ENCODE measurements at places on chromosomes 7 and 10. TPM values are rescaled to one million over a fixed set of nuclear protein-coding genes. Genes with fewer than 3 reads are reported as not detected.

DNA sequence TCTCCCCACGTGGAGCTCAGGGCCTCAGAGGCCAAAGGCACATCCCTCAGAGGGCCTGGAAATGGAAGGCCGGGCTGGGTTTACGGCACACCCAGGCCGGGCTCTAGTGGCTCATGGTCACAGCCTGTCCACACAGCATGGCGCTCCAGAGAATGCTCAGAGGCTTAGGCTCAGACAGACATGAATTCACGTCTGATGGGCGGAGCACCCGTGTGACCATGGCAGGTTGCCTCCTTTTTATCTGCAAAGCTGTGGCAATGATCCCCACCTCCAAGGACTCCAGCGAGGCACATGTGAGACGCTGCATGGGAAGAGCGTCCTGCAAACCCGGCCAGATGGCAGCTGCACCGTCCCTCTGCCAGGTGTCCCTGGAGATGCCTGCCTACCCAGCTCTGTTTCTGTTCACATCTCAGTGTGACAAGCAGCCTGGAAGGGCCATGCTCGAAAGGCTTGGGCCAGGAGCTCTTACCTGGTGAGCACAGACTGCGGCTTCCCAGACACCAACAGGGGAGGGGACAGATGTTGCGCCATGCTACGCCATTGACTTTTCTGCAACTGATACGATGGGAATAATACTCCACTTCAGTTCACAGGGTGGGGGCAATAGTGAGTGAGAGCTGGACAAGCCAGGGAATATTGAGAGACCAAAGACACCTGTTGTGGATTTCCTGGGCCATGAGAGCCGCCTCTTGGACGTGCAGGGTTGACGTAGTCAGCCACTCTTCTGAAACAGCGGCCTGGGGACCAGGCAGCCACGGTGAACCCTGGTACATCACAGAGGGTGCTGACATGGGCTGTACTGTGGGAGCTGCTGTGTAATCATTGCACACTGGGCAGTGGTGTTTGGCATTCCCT is 34.4 kb upstream of the FAM20C start:
- peak; percentile 69 for DNase-seq

DNA sequence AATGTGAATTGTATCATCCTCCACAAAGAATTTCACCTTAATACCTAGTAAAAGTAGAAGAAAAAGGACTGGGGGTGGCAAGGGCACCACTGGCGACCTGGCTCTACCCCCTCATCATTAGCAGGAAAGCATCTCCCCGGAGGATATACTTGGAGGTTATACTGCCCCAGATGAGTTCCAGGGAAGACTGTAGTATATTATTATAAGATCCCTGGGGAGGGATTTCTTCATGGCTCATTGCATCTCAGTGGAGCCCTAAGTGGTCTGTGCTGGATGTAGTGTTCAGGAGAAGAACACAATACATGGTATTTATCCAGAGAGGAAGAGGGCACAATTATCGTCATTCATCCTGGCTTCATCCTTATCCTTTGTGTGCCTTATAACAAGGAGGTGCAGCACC is 14.2 kb upstream of the DYNC1I1 start:
- no peak for DNase-seq

GRCh38 chr7:1928645-1929348 is 258.7 kb downstream of the ELFN1 start:
- no peak for DNase-seq

- DNase-seq = no peak
Measured at GRCh38 chr10:119426699-119427098, 115.8 kb downstream of the RGS10 start.

DNA sequence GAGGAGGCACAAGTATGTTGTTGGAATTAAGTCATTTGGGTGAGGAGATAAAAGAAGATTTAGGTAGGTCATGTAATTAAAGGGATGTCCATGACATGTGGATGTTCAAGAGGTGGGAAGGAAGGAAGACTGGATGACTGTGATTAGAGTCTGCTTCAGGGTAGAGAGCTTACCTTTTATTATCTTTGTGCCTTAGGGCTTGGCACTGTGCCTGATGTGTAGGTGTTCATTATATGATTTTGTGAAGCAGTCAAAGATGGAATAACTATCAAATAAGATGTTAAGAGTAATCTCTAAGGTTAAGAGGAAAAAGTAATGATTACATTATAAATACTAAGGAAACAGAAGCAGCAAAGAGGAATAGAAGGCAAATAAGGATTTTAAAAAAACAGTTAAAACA is 97.8 kb downstream of the CDK14 start:
- DNase-seq = no peak

DNA sequence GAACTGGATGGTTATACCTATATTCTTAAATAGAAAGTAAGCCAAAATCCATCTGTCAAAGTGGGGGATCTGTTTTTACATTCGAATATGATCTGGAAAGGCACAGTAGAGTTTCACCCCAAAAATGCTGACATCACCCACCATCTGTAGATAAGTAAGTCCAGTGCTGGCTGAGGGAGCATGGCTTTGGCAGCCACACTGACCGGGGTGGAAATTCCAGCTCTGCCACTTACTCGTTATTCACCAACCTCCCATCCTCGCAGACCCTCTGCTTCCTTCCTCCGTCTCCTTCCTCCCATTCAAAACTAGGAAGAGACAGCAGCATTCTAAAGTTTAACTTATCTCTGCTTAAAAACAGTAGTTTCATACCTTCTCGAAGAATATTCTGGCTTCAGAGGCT is 84.9 kb upstream of the GATA3 start:
- DNase-seq = peak; percentile 25

DNA sequence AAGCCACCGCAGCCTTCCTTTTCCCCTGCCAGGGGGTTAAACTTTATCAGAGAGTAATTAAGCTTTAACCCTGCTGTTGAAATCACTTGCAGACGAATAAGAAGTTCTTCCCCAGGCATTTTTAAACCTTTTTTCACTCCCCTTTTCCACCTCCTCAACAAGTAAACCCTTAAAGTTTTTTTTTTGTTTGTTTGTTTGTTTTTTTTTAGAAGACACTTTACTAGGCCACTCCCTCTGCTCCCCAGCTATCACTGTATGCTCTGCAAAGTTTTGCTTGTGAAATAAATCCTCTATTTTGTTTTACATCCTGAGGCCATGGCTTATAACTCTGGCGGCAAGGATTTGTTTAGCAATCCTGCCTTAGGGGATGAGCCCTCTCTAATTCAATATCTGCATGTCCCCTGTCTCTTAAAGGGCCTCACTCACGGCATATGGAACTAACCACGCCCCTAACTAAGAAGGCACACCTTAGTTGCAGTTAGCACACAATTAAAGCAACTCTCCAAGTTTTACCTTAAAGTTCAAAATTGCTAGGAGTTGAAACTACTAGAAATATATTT is 1354.7 kb upstream of the LRRTM3 start:
- DNase-seq = no peak

DNA sequence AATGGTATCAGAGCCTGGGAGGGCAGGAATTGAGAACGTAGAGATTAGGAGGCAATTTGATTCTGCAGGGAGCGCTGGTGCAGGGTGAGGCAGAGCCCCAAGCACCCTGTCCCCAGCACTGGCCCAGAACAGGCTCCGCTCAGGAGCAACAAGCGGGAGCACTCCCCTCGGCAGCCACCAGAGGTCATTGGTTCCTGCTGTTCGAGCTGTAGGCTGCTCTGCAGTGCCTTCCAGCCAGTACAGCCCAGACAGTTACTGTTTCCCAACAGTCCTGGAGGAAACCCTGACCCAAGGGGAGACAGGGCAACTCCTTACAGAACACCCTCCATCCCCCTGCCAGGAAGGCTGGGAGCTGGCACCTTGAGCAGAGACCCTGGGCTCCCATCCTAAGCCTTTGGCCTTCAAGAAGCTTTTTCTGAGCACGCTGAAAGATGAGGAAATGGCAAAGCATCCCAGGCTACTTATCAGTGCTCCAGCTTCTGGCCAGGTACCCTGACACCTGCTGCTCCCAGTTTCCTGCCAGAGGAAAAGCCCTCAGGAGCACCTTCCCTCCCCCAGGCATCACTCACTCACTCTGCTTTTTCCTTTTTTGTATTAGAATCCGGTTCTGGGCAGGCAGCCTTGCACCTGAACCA is 71.2 kb upstream of the EFCAB10 start:
- DNase-seq = peak; percentile 86

DNA sequence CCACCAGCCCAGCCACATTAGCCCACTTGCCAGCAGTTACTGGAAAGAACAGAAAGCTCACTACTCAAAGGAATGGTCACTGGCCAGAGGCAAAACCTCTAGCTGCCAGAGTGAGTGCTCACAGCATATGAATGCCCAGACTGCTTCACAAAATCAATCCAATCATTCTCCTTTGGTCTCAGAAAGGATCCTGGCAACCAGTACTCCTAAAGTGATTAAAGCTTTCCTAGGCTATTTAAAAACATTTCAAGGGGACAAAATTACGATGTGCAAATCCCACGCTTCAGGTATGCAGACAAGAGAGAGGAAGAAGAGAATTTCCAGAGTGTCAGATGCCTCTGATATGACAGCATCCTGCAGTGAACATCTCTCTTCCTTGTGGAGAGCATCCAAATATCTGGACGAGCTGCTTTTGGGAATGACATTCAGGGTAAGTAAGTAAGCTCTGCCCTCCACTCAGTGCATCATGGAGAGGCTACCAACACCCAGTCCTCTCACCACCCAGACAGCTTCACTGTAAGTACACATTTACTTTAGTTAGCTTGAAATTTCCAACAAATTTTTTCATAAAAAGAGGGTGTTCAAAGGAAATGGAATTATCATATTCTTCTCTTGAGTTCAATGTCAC is 25.1 kb downstream of the ICA1 start:
- DNase-seq = peak; percentile 52

- no peak for DNase-seq
Measured at GRCh38 chr7:26438078-26438477, 146.4 kb downstream of the SNX10 start.

DNA sequence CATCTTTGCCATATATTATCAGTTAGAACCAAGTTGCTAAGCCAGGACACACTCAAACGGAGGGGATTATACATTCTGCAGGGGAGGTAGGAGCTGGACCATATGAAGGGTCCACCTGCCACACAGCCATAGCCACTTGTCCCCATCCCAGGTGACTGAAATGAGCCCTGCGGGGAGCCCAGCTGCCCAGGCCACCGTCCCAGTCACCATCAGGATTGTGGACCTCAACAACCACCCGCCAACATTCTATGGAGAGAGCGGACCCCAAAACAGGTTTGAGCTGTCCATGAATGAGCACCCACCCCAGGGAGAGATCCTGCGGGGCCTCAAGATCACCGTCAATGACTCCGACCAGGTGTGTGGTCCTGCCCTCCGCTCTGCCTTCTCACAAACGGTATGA is 13.7 kb downstream of the CDHR1 start:
- no peak for DNase-seq

DNA sequence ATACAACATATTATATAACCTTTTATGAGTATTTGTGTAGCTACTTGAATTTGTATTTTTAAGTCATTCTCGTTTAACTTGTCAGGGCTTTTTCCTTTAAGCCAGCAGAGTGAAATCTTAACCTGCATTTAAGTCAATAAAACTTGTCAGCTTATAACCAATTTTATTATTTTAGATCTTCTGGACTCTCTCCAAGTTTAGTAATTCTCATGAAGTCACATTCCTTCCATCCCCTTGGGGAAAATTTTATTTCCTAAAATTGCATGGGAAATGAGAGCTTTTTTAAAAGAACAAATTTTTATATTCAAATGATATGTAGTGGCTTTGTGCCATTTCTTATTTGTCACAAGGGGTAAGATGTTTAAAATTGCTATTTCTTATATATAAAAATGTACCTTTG is 74.0 kb downstream of the SEPTIN7 start:
- DNase-seq = no peak

DNA sequence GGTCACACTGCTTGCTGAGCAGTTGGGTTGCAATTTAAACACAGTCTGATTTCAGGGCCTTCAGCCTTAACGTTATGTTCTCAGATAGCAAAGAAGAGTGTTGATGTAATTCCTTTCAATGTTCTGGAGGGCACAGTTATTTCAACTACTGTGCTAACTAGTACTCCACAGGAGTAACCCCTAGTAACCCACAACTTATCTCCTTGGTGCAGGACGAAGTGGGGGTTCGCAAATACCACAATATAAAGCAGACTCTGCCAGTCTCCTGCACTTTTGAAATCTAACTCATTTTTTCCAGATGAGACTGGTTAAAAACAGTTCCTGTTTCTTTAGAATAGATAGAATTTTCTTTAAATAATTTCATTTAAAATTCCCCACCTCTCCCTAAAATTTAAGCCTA is 47.1 kb upstream of the NCAPG2 start:
- DNase-seq = no peak

DNA sequence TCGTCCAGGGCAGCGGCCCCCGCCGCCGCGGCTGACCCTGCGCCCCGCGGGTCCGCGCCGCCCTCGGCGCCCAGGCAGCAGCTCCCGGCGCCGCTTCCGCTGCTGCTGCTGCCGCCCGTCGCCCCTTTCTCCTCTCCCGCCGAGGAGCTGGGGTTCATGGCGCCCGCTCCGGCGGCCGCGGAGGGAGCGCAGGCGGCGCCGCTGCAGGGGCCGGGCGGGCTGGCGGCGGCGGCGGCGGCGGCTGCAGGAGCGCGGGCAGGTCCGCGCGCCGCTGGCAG is 286 bp downstream of the DGKI start:
- no peak for DNase-seq

DNA sequence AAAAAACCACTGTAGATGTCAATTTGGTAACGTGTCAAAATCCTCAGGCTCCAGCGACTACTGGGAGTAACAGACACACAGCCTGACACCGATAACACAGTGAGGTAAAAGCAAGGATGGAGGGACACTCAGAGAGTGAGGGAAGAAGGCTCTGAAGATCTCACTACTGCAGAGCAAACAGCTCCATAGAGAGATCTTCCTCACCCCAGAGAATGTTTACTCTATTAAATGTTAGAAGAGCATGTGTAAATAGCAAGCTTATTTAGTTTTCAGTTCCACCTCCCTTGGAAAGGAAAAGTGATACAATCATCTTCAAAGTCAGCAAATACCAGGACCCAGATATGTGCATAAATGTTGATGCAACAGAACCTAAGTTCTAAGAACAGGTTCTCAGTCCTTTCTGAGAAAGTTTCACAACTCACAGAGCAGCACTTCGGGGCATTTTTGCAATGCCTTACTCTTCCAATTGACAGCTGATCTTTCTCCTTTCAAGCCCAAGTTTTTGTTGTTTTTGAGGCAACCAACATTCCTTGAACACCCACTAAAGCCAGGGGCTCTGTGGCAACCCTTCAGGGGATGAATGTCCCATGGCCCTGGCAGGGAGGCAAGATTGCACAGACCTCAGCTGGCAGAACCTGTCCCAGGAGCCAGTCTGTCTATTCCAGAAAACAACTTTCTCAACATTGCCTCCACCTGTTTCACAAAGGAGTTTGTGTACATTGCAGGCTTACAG is 177.4 kb downstream of the SFMBT2 start:
- DNase-seq = no peak

GRCh38 chr10:88553116-88553752 is 29.9 kb downstream of the RNLS start:
- peak; percentile 87 for DNase-seq

RBM48 gene
- 3.6 TPM for total RNA-seq

TRPV5 gene
- total RNA-seq = not detected

MBL2 gene
- total RNA-seq = 0.43 TPM

TAF5 gene
- total RNA-seq = 11.9 TPM

MNX1 gene
- 1.0 TPM for total RNA-seq
